Suppressor macrophage treated with lipopolysaccharide for 4 hours (primary cell): ENCODE measurements at places on chromosomes 1 and 21.

- peak; percentile 55 for DNase-seq
Observed at GRCh38 chr1:235304549-235305451, 23.2 kb downstream of the ARID4B start.

GRCh38 chr1:208183977-208184911 lies 59.9 kb downstream of the PLXNA2 start:
- DNase-seq: peak; percentile 38

- no peak for DNase-seq
Observed at GRCh38 chr1:219726480-219727272, 113.8 kb upstream of the ZC3H11B start.

DNA sequence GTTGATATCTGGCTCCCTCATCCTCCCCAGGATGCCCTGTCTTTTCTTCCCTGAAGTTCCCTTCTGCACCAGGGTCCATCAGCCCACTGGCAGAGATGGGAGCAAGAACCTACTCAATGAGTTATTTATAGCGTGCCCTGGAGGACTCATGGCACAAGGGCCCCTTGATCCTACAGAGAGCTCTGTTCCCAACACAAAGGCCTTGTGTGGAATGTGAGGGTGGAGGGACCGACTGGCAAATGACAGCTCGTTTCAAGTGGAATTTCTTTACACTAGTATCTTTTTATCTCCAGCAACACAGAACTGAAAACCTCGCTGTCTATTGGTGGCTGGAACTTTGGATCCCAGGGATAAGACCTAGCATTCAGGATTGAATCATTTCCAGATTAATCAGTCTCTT lies 22.4 kb downstream of the CHI3L2 start:
- DNase-seq: no peak

DNA sequence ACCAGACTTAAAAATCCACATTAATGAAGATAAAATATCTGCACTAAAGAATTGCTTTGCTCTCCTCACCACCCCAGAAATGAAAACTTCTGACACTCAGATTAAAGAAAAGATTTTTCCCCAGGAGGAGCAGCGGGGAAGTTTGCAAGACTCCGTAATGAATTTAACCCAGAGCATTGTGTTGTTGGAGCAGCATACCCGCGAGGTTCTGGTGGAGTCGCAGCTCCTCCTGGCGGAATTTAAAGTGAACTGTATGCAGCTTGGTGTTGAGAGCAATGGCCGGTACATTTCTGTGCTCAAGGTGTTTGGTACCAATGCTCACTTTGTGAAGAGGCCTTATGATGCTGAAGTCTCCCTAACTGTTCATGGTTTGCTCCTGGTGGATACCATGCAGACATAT lies 46.4 kb downstream of the VPS13D start:
- no peak for DNase-seq

DNA sequence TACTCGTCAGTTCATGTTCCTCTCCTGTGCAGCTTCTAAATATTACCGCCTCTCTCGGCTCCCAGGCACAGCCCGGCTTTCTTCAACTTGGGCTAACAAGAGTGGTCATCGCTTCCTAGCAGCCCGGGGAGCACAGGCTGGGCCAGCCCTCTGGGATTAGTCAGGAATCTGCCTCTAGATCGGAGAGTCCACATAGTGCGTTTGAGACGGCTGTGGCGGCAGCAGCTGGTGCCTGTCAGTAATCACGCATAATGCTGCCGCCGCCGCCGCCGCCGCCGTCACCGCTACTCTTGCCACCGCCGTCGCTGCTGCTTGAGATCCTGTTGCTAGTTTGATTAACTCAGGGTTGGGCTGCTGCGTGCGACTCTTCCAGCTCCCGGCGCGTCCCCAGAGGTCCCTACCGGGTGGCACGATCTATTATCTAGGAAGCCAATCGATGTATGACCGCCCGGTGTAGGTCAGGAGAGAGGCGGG lies at the start of gene RXRG:
Gene RXRG, minus strand, starts transcription at position 230 of the 474 bp plus-strand sequence. CDS start 233 bp downstream, outside the sequence.
- DNase-seq: peak; percentile 1

DNA sequence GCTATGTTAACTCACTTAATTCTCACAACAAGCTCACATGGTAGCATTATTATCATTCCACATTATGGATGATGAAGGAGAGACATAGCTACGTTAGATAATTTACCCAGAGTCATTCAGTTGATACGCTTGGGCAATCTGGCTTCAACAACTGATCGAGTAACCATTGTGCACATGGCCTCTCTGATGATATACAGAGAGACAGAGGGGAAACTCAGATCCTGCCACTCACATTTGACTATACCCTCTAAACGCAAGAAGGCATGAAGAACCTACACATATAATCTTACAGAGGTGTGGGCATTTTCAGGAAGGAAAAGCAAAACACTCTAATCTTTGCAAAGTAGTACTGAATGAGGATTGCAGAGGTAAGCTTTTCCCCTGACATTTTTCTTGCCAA lies 360.1 kb downstream of the BARHL2 start:
- DNase-seq: no peak

DNA sequence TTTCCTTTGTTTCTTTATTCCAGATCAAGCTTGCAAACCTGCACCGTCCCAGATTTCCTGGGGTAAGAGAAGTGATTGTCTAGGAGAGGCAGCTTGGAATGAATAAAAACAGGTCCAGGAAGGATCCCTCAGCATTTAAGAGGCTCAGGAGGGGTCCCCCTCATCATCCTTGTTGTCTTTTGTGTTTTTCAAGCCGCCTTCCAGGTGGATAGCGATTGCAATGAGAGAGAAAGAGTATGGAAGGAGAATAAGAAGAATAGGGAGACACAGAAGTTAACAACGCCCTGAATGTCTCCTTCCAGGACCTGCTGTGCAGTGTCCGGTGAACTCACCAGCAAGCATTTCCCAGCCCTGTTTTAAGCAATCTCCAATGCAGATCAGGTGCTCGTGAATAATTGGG lies 8.5 kb downstream of the ERG start:
- no peak for DNase-seq

DNA sequence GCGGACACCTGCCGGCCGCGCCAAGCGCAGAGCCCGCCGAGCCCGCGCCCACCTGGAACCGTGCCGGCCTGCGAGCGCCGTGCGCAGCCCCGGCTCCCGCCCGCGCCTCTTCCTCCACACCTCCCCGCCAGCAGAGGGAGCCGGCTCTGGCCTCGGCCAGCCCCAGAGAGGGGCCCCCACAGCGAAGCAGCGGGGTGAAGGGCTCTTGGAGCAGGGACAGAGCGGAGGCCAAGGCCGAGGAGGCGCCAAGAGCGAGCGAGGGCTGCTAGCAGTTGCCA lies 50.1 kb upstream of the KRTAP19-8 start:
- no peak for DNase-seq

- no peak for DNase-seq
Observed at GRCh38 chr1:42506576-42506975, 43.5 kb downstream of the CCDC30 start.

GRCh38 chr1:89870998-89871397 lies 50.2 kb downstream of the LRRC8D start:
- no peak for DNase-seq

DNA sequence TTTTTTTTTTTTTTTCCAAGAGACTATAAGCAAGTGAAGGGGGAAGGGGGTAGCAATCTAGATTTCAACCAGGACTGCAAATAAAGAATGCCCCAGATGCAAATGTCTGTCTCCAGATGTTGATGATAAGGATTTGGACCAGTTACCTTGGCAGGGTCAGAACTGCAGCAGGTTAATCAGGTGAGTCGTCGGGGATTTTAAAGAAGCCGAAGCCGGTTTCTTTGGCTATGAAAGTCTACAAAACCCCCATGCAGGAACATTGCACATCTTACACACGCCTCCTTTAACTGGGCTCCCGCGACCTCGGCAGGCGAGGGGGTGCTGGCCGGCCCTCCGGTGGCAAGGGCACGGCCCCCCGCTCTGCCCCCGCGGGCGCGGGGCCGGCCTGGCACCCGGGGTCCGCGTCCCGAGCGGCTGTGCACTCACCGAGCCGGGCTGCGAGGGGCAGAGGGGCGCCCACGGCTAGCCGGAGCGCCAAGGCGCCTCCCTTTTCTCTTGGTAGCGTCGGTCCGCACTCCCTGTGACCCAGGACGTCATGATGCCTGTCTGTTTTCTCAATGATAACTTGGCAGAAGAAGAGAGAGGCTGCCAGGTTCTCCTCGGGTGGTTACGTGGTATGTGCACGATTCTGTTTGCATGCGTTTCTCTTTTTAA lies 366.3 kb upstream of the ESRRG start:
- DNase-seq: no peak
